ENCODE measurements at places on chromosomes 4 and X. TPM values are rescaled to one million over a fixed set of nuclear protein-coding genes. Genes with fewer than 3 reads are reported as not detected.

- no peak for DNase-seq
Measured at GRCh38 chr4:168551211-168551610, 54.4 kb downstream of the PALLD start.

- peak; percentile 4 for DNase-seq
Measured at GRCh38 chr4:152156442-152156841, 379.4 kb downstream of the FBXW7 start.

GRCh38 chr4:181538431-181538830 is 704.8 kb upstream of the TENM3 start:
- no peak for DNase-seq

CITED1 gene
- total RNA-seq: 2.2 TPM

GRCh38 chr4:181476508-181476890 is 766.7 kb upstream of the TENM3 start:
- DNase-seq: no peak

GRCh38 chrX:130578906-130579305 is 177.1 kb downstream of the RBMX2 start:
- DNase-seq: no peak

- DNase-seq: no peak
Measured at GRCh38 chr4:161655148-161655547, 508.7 kb downstream of the FSTL5 start.

DNA sequence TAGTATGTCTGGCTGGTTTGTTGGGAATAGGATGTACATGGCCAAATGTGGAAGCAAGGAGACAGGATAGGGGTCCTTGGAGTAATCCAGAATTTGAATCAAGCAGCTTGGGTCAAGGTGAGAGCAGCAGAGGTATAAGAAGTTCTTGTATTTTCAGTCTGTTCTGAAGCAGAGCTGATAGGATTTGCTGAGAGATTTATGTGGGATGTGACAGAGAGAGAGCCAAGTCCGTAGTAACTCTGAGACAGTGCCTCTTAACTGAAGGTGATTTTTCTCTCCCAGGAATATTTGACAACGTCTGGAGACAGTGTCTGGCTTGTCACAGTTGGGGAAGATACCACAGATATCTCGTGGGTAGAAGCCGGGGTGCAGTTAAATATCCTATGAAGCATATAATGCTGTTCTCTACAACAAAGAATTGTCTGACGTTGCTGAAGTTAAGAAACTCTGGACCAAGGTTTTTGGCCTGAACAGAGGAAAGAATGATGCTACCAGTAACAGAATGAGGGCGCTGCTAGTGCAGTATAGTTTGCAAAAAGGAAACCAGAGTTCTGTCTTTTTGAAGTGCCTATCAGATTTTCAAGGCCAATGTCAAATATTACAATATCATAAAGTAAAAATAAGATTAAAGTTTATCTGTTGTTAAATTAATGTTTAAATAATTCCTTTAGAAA is 184.0 kb downstream of the ARHGAP24 start:
- DNase-seq: peak; percentile 38

- DNase-seq: no peak
Measured at GRCh38 chrX:68631336-68631735, 16.1 kb upstream of the STARD8 start.

SMPX gene
- total RNA-seq: 912 TPM

GRCh38 chr4:8176547-8177399 is 18.2 kb upstream of the ABLIM2 start:
- DNase-seq: peak; percentile 79

STATH gene
- not detected for total RNA-seq

- no peak for DNase-seq
Measured at GRCh38 chrX:55039471-55039870, 8.7 kb upstream of the ALAS2 start.

GRCh38 chrX:53088136-53088974 is 5.6 kb upstream of the KANTR start:
- DNase-seq: peak; percentile 84

SH3RF1 gene
- total RNA-seq: 4.3 TPM

GRCh38 chr4:182881914-182882313 is 35.3 kb downstream of the DCTD start:
- DNase-seq: no peak

XAGE1A gene
- total RNA-seq: not detected

Measured in cardiac muscle cell (in vitro differentiated cells and primary cell).